ENCODE measurements at places on chromosomes 6 and 20.

GRCh38 chr6:19035461-19036195 is 648.5 kb downstream of the RNF144B start:
- no peak for DNase-seq

DNA sequence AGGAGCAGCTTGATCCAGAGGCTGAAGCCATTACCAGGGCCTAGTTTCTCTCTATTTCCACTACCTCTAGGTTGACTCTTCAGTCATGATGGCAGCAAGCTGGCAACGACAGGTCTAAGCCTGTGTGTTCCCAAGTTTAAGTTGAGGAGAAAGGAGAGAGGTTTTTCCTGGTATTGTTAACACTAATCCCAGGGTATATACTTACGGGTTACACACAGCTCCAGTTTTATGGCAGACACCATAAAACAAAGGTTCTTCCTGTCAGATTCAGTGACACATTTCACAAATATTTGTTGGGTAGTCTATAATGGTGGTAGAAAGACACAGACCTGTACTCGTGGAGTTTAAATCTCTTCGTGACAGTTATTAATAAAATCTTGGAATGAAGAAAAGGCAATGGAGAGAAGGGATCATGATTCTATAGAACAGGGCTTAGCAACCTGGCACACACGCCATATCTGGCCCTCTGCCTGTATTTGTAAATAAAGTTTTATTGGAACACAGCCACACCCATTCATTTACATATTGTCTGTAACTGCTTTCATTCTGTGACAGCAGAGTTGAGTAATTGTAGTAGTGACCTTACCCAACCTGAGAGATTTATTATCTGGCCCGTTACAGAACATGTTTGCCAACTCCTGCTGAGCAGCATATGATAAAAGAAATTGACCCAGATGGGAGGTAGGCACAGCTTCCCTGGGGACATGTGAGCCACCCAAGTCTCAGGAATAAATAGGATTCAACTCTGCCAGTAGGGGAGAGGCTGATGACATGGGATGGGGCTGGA is 323.3 kb downstream of the CDH4 start:
- no peak for DNase-seq

GRCh38 chr6:135395136-135395535 is 102.4 kb downstream of the AHI1 start:
- no peak for DNase-seq

GRCh38 chr6:45706319-45706718 is 309.3 kb downstream of the CLIC5 start:
- DNase-seq, result no peak

DNA sequence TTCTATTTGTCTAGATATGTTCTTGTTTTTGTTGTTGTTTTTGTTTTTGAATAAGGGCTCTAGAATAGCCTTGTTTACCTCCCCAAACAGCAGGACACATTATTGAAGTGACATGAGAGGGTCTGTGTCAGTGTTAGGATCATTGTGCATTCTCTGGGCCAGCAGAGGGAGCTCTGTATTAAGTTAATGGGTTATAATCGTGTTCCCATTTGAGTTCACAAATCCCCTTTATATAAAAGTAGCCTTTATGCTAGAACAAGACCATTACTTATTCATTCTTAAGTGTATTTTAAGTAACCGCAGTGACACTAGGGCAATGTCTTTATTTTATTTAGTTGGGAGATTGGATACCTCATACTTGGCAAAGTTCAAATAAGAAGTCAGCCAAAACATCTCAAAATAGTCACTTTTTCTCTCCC is 44.8 kb downstream of the STK4 start:
- DNase-seq, result peak; percentile 12

- DNase-seq, result no peak
Measured at GRCh38 chr6:42453654-42454427, 2.1 kb upstream of the TRERF1 start.

- DNase-seq, result no peak
Measured at GRCh38 chr6:11665604-11666326, 112.8 kb downstream of the ADTRP start.

DNA sequence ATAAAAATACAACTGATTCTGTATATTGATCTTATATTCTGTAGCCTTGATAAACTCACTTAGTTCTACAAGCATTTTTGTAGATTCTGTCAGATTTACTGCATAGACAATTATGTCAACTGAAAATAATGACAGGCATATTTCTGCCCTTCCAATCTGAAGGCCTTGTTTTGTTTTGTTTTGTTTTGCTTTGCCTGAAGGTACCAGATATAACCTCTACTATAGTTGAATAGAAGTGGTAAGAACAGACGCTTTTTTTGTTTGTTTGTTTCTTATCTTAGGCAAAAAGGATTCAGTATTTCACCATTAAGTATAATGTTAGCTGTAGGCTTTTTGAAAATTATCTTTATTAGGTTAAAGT is 64.6 kb upstream of the RSPO3 start:
- no peak for DNase-seq

DNA sequence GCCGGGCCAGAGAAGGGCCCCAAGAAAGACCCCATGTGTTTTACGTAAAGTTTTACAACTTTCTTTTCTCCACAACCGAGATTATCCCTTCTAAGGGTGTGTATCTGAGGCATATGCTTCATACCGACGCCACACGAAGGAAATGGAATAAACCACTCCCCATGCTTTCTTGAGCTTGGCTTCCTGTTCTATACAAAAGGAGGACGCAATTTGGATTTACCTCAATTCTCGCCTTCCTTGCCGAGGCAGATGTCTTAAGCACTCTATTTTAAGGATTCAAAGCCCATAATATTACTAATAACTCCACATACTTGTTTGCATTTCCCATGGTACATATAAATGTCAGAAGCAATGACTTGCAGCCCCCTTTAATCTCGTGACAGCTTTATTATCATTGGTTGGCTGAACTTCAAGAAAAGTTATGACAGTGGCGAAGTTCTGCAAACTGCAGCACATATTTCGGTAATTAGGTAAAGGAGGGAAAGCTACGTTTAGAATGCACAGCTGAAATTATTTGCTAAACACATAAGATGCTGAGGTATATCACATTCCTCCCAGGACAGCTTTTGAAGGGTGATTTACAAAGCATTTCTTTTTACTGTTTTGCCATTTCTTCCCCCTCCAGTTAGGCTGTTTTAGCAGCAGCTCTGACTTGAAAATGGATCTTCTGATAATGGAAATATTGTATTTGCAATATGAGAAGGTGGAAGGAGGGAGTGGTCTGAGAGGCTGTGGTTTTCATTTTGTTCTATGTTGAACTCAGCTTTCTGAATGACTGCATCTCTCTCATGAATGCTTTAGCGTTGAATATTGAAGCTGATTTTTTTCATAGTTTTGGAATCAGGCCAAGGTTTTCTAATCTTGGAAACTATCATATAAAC is 330.5 kb downstream of the EPHA7 start:
- no peak for DNase-seq

- no peak for DNase-seq
Measured at GRCh38 chr6:1659816-1660215, 50.1 kb downstream of the FOXC1 start.

DNA sequence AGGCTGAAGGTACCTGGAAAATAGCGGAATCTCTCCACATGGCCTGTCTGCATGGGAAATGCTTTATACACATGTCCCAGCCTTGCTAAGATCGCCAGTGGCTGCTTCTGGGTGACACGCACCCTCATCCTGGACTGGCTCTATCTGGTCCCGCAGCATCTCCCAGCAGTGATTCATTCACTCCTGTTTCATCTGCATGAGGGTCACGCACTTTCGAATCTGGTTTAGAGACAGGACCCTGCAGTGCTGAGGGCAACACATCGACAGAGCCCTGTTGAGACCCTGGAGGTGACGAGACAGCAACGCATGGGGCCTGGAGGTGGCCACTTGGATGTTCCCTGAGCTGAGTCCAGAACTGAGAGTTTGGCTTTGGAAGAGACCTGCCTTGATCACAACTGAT is 136.5 kb downstream of the SMOC2 start:
- no peak for DNase-seq

DNA sequence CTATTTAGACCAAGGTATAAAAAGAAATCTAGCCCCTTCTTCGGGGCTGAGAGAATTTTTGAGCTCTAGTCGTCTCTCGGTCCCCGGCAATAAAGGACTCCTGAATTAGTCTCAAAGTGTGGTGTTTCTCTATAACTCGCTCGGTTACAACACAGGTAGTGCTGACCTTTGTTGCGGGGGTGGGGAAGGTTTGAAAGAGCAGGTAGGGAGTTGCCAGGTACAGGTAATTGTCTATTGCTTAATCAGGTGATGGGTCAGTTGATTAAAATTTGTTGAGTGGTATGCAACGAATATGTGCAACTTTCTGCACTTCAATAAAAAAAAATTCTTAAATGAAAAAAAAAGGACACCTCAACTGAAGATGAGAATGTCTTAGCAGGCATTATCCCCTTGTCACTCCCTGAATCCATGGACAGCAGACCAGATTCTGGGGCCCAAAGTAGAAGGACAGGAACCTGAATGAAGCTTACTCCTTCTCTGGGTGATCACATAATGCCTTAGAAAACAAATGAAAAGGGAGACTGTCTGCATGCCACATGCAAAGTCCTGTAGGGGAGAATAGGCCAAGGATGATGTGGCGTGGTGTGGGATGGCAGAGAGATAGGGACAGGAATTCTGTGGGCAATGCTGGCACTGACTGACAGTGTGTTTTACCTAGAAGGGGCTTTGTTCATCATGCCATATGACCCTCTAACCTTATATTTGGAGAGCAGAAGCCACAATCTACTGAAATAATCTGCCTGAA is 157.6 kb upstream of the OLIG3 start:
- DNase-seq, result no peak

DNA sequence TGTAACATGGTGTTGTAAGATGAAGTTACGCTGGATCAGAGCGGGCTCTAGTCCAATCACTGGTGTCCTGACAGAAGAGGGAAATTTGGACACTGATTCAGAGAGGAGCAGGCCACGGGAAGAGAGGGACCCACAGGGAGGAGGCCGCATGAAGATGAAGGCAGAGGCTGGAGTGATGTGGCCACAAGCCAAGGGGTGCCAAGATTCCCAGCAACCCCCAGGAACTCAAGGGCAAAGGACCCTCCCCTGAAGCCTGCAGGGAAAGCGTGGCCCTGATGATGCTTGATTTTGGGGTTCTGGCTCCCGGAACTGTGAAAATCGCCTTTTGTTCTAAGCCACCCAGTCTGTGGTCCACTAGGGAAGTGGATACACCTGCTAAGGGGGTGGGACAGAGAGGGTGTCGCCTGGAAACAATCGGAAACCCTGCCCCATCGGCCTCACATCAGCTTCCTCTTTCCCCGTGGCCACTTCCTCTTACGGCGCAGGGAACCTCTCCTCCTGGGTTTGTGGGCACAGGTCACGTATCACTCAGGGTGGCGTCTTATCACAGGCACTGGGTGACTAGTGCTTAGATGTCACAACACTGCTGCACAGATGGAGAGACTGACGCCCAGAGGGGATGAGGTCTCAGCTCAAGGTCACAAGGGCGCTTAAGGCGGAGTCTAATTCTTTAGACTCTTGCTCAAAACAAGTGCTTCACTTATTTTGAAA is 58.0 kb downstream of the SULF2 start:
- peak; percentile 54 for DNase-seq

Data from effector memory CD4-positive, alpha-beta T cell (primary cell).